Stomach (tissue), 19 donors: ENCODE measurements at places on chromosomes 2 and 18.
A peak's percentile ranks its signal among the peaks of the same experiment; 100 is the strongest.

DNA sequence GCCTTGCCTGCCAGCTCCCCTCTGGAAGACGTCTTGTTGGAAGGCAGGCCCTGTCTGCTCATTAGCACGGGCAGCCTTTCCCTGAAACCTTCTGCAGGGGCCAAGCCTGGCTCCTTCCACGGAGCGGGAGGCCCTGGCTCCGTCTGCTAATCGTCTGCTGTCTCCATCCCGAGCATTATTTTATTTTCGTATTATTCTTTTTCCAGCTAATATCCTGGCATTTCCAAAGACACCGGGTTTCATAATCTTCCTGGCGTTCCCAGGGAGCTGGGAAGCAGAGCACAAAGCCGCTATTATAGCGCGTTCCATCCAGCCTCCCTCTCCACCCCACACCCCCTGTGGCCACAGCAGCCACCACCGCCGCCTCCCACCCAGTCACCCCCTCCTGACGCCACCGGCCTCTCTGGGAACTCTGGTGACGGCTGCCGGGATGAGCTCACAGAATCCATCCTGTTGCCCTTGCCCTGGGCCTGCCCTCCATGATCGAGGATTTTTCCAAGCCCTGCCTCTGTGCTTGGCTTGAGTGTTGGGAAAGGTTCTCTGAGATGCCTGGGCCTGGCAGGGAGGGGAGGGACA is 125.5 kb downstream of the DYSF start:
- DNase-seq: no peak

GRCh38 chr18:2965797-2966196 is 47.1 kb downstream of the LPIN2 start:
- no peak for DNase-seq

GRCh38 chr2:106142683-106143082 is 51.4 kb downstream of the UXS1 start:
- no peak for DNase-seq

- no peak for DNase-seq
Measured at GRCh38 chr18:3118195-3119010, 101.4 kb downstream of the MYOM1 start.

GRCh38 chr2:49271060-49271606 is 116.8 kb upstream of the FSHR start:
- no peak for DNase-seq

DNA sequence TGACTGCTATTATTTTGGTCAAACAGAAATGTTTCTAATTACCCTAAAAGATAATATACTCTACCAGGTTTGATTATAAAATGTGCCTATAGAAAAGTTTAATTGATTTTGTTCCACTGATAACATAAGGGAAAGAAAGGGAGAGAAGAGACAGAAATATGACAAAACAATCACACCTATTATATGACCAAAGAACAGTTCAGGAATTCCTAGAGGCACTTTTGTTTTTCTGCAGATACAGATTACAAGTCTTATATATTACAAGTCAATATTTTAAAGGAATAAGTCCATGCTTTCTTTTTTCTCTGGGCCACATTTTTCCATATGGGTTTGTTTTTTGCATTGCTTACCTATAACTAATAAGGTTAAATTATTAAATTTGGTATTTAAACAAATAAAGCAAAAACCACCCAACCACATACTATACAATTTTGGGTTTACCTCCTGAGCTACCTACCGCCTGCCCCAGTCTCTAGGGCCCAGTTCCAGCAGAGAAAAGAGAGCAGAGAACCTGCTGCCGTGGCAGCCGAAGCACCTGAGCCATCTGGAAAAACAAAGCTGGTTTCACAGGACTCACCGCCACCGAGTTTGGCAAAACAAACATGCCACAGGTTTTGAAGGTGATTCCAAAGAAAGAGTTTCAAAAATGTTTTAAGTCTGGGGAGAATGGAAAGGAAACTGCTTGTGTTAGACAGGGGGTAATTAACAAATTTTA is 92.1 kb downstream of the DYM start:
- DNase-seq: peak; percentile 40

- DNase-seq: no peak
Measured at GRCh38 chr2:98583276-98583675, 25.0 kb downstream of the COA5 start.

DNA sequence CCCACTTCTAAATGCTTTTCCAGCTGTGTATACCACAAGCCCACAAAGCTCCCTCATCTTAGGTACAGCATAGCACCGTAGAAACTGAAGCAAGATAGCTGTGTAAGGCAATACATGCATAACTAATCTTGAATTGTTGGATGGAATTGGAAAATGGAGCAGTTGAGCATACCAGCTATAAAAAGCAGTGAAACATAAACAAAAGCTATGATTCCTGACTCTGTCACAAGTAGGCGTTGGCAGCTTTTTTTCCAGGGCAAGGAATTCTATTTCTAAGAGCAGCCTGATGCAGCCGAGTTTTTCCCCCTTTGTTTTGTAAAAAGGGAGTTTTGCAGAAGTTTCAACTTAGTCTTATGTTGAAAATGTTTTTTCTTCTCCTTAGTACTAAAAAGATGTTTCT is 32.4 kb downstream of the MOGAT1 start:
- no peak for DNase-seq

- no peak for DNase-seq
Measured at GRCh38 chr2:18399601-18400000, 160.9 kb downstream of the RDH14 start.

GRCh38 chr2:133532919-133533318 is 35.3 kb downstream of the NCKAP5 start:
- no peak for DNase-seq

DNA sequence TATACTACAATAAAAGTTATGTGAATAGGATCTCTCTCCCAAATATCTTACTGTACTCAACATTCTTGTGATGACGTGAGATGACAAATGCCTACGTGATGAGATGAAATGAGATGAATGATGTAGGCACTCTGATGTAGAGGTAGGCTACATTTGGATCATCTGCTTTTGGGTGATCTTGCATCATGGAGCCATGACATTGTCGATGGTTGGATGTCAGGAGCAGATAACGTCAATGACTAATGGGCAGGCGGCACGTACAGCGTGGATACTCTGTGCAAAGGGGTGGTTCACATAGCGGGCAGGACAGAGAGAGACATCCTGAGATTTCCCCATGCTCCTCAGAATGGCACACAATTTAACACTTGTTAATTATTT is 40.8 kb upstream of the PPP1R1C start:
- no peak for DNase-seq

- DNase-seq: no peak
Measured at GRCh38 chr2:37604716-37605115, 66.7 kb downstream of the CDC42EP3 start.

- DNase-seq: no peak
Measured at GRCh38 chr2:209094221-209094620, 329.6 kb upstream of the MAP2 start.

- no peak for DNase-seq
Measured at GRCh38 chr18:55249550-55249949, 290.3 kb upstream of the CCDC68 start.

DNA sequence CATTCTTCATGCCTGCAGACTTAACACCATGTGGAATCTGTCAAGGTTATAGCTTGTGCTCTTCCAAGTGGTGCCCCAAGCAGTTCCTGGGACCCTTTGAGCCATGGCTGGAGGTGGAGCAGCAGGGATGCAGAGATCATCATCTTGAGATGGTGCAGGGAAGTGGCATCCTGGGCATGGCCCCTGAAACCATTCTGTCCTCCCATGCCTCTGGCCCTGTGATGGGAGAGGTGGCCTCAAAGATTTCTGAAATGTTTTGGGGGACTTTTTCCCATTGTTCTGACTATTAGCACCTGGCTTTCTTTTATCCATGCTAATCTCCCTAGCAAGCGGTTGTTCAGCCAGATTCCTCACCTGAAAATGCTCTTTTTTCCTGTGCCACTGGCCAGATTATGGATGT is 10.3 kb upstream of the TMEM37 start:
- no peak for DNase-seq

GRCh38 chr2:95042472-95043271 is 17.2 kb downstream of the MAL start:
- DNase-seq: peak; percentile 78

GRCh38 chr2:204201507-204201906 is 264.9 kb downstream of the ICOS start:
- DNase-seq: no peak

DNA sequence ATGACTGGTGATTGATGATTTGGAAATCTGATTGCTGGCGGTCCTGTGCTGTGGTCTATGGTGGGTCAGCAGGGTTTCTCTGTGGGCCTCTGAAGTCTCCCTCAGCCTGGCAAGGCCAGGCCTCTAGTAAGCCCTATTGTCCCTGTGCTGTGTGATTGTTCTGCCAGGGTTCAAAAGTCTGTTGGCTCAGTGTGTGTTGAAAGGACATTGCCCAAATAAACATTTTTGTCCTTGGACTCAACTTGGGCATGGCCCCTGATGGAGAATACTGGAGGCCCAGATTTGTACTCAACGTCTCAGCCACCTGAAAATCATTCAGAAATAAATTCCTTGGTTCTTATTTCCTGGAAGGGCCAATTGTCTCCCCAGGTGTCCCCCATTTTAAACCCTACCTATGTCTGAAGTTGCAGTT is 74.4 kb downstream of the MAP4K4 start:
- no peak for DNase-seq

GRCh38 chr2:120992791-120993555 is 257.3 kb downstream of the GLI2 start:
- DNase-seq: no peak

DNA sequence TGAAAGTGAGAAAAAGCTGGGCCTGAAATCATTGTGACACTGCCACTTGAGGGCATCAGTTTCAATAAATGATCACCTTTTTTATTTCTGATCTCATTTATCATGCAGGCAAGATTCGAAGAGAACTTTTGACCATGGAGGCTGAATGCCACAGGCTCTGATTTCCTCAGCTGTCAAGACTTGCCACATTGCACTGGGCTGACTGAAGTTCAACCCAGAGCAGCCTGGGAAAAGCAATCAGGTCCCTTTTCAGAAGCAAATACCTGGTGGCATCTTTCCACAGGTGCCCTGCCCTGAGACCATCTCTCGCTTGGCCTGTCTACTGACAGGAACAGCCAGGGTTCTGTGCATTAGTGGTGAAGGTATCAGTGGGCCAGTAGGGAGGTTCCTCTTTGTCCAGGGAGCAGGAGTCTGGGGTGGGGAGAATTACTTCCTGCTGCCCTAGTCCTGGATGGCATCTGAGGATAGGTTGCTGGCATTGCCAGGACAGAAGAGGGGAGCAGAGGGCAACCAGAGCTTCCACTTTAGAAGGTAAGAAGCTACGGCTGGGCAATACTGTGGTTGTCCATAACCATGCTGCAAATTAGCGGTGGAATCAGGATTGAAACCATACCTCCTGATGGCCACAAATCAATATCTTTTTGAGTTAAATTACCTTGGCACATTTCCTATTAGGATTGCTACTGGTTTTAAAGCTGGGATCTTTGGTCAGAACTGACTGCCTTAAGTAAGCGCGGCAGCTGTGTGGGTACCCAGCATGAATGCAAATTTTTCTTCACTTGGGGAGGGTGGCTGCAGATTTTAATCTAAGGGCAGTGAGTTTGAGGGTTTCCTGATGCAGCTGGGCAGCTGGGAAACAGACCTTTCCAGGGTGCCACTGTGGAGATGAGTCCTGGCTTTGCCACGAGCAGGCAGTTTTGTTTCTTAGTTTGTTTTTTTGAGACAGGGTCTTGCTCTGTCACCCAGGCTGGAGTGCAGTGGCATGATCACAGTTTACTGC is 394.5 kb downstream of the ALK start:
- no peak for DNase-seq

GRCh38 chr2:236561874-236562273 is 7.8 kb upstream of the ACKR3 start:
- DNase-seq: no peak

- no peak for DNase-seq
Measured at GRCh38 chr18:8167026-8167425, 442.2 kb upstream of the RAB12 start.

DNA sequence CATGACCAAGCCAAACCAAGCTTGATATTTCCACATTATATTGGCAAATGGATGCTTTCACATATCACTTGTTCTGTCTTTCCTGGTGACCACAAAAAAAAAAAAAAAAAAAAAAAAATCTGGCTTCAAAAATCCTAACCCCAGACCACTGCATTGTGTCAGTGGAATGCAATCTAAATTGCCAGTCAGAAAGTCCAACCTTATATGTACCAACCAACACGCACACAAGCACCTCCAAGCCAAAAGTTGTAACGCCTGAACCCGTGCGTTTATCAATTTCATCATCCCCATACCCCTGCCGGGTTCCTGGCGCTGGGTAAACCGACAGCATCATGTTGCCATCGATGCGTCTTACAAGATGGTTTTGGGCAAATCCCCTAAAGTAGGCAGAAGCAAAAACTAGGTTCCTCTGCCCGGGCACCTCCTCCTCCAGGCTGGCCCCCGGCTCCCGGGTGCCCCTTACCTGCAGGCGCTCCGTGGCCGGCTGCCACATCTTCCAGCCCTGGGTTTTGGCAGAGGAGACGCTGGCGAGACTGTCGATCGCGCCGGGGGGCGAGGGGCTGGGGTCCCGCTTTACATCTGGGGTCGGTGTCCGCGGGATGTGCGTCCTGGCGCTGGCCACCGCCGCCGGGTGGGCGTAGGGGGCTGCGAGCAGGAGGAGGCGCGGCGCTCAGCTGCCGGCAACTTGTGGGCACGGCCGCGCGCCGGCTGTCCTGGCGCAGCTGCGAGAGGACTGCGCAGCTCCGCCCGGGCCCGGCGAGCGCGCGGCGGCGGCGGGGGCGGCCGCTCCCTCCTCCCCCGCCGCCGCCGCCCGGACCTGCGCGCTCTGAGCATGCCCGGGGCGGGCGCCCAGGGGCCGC is at the start of gene PID1:
TSS of gene PID1 (minus strand) at position 737 of the 860 bp plus-strand sequence. CDS start at position 493, 244 bp downstream.
- DNase-seq: no peak

DNA sequence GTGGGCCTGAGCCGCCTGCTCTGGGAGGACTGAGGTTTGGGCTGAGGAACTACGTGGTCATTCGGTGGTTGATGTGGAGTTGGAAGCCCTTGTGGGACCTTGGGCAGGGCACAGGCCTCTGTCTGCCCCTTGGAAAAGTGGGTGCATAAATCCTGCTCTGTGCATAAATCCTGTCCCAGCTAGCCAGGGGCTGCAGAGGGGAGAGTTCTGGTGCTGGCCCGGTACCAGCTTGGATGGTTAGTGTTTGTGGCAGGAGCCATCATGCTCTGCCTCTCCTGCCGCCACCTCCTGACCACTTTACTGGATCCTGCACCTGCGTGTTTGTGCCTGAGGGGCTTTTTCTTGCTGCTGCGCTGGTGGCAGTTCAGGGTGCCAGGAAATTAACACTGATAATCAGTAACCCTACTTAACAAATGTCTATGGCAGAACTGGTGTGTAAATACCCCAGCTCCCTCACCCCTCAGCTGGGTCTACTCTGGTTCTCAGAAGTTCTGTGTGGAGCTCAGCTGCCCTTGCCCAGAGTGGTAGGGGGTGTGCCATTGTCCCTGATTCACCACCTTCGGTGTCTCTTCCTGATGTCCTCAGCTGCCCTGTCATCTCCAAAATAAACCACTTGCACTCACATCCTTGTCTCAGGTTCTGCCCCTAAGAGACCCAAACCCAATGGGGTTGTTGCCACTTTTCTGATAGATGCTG is 156.8 kb downstream of the GLI2 start:
- no peak for DNase-seq

DNA sequence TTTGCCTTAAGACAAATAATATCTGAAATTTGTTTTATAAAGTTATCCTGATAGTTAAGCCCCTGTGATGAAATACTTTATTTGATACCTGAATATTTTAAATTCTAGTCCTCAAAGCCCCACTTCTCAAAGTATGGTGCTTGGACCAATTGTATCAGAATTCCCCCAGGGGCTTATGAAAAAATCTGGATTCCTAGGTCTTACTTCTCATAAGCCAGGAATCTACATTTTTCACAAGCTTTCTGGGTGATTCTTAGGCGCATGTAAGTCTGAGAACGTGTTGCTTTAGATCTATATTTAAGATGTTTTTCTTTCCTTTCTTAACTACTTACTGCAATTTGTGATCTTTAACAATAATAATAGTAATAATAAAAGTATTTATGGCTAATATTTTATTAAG is 53.1 kb downstream of the MYO1B start:
- no peak for DNase-seq
